Activated T-cell treated with anti-CD3 and anti-CD28 coated beads, Interleukin-2, amount 50 U/mL, for 4 hours (primary cell): ENCODE measurements at places on chromosomes 4 and X. TPM values are rescaled to one million over a fixed set of nuclear protein-coding genes. Genes with fewer than 3 reads are reported as not detected.

PRDM5 gene
- 0.33 TPM for total RNA-seq

ENPEP gene
- total RNA-seq, result not detected

ADH7 gene
- total RNA-seq, result not detected

TGIF2LX gene
- not detected for total RNA-seq
